Smooth muscle cell of trachea (primary cell): ENCODE measurements at places on chromosomes 7 and 10. TPM values are rescaled to one million over a fixed set of nuclear protein-coding genes. Genes with fewer than 3 reads are reported as not detected.

The PNLIP gene
- total RNA-seq, result not detected in 2 replicates

The RBM20 gene
- total RNA-seq, result not detected in 2 replicates

The MYPN gene
- total RNA-seq, result 0.15 and 0.33 TPM in 2 replicates

The AGAP4 gene
- total RNA-seq, result 3.8 and 6.3 TPM in 2 replicates

The ANKRD7 gene
- total RNA-seq, result 1.7 and 3.8 TPM in 2 replicates
